Astrocyte (in vitro differentiated cells and primary cell): ENCODE measurements at places on chromosomes 13 and 19. TPM values are rescaled to one million over a fixed set of nuclear protein-coding genes. Genes with fewer than 3 reads are reported as not detected.

The GPR4 gene
- 0.14 and 0.30 TPM in 2 replicates for total RNA-seq

The KRTDAP gene
- total RNA-seq = not detected in 2 replicates

The ZNF667 gene
- 0.50 and 0.64 TPM in 2 replicates for total RNA-seq

The ZNF69 gene
- total RNA-seq = not detected in 2 replicates
